Thoracic aorta (tissue), 2 donors: ENCODE measurements at places on chromosomes 5 and 9.

DNA sequence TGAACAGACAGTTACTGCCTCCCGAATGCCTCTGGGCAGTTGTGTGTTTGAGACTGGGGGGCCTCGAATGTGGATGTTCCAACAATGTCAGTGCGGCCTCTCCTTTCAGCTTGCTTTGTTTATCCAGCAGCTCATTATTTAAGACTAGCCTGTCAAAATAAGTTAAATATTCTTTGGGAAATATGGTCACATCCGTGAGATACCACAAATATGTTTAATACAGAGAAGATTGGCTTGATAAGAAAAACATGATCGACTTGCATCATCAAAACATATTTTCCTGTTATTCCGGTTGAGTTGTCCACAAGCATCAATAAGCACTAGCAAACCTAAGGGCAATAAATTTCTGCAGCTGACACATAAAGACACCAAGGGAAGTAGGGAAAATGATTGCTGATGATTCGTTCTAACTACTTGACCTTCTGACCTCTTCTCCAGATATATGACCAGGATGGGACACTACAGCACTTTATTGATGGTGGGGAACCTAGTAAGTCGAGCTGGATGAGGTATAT is 66.5 kb downstream of the PRDM6 start:
- no peak for DNase-seq

DNA sequence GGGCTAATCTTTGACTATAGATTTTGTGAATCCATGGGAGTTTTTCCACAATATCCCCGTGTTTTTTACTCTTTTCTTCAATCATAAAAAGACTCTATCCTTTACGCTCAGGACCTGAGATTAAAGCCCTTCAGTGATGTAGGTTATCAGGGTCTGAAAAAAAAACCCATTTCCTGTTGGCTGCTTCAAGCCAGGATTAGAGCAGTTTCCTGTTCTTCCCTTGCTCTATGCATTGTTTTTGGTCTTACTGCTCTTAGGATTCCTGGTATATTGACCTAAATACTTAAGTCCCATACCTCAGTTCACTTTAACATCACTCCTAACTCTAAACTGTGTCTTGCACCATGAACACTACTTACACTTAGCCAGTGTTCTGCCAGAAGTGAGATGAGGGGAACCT is 319.3 kb upstream of the CHD1 start:
- no peak for DNase-seq

GRCh38 chr9:104300124-104300523 is 203.9 kb upstream of the OR13F1 start:
- no peak for DNase-seq

DNA sequence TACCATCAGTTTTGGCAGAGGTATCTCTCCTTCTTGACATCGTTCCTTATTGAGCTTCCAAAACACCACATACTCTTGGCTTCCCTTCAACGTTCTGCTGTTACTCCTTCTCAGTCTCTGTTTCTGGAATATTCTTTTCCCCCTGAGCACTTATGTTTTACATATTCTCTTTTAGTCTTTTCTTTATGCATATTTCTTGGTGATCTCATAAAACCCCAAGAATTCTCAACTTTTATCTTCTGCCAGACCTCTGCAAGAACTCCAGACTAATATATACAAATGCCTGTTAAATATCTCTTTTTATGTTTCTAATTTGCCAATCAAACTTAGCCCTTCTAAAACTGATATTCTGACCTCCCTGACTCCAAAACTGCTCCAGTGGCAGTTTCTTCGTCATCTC is 453.4 kb upstream of the CTNND2 start:
- DNase-seq: no peak

DNA sequence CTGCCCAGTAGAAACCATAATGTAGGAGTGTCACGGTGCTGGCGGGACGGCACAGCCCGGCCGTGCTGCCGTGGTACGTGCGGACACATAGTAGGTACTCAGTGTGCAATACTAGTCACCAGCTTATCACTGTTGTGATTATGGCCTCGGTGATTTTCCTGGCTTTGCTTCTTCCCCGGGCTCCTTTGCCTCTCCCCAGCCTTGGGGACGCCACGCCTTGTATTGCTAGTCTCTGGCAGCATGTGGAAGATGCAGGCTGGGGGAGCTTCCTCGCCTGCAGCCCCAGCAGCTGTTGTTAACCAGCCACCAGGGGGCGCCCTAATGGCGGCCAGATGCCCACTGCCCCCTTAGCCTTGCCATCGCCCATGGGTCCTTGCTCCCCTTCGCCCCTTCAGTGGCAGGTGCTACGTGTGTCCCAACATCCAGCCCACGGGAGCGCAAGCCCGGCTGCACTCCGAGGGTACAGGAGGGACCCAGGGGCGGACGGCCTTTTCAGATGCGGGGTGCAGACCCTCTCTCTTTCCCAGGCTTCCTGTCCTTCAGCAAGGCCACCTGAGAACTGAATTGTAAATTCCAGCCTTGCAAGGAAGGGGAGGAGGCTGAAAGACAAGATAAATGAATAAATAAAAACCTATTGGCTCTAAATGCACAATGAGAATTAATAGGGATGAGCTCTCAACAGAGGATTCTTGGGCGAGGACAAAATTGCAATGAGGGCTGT is 8.0 kb downstream of the NTNG2 start:
- DNase-seq: no peak

GRCh38 chr5:75050415-75050814 is 1.9 kb downstream of the GCNT4 start:
- DNase-seq: no peak

DNA sequence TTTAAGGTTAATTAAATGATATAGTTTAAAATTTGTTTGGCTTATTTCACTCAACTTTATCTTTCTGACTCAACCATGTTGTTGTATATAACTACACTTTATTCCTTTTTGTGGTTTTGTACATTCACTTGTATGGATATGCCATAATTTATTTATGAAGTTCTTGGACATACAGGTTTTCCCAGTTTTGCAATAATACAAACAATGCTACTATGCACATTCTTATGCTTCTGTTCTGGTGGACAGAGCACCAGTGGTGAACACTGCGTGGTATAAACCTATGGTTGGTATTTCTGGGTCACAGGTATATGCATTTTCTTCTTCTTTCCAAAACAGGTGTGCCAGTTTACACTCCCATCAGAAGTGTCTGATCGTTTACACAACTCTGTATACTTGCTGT is 35.7 kb upstream of the TRIM14 start:
- no peak for DNase-seq
